ENCODE measurements at places on chromosomes 2 and 18.

GRCh38 chr2:42781181-42781580 is 11.2 kb downstream of the HAAO start:
- DNase-seq = no peak

DNA sequence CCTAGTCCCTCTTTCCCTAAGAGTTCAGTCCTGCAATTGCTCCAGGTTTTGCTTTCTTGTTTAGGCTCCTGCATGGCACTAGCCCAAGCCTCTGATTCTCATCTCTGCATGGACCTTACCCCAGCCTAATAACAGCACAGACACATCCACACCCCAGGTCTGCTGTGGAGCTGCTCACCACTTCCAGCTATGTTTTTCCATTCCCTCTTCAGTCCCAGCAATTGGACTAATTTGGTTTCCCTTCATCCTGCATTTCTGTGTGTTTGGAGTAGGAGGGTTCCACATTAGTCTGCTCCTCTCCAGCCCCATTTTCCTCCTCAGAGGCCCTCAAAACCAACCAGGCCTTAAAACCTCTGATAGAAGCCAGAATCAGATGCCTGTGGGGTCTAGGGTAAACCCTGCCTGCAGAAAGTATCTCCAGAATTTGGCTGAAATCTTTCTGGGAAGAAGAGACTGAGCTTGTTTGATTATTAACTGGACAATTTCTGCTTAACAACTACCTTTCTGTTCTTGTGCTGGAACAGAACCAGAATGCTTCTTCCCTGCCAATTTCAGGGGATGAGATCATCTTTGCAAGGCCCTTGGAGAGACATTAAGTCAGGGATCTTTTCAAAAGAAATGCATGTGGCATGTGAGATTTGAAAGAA is 95.9 kb downstream of the GFPT1 start:
- DNase-seq = no peak

DNA sequence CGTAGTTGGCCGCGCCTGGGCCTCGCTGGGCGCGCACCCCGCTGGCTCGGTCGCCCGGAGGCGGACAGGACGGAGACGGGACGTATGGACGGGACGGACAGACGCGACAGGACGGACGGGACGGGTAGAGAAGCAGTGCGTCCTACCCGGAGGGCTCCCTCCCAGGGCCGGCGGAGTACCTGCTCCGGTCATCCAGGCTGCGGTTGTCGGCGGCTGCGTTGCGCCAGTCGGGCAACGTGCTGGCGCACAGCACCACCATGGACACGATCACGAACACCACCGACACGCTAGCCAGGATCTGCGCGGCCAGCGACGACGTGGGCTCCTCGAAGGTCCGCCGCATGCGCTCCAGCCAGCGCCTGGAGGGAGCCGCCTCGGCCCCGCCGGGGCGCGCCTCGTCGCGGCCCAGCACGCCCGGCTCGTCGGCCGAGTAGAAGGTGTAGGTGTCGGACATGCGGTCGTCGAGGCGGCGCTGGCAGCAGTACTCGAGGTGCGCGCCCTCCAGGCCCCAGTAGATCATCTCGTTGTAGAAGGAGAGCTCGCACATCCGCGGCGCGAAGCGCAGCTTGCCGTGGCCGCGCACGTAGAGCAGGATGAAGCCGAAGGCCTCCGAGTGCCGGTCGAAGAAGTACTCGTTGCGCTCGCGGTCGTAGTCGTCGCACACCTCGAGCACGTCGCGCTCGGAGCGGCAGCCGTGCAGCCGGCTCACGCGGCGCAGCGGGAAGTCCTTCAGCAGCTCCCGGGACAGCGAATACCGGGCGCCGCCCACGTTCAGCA is 903 bp downstream of the KCNG3 start:
- no peak for DNase-seq

DNA sequence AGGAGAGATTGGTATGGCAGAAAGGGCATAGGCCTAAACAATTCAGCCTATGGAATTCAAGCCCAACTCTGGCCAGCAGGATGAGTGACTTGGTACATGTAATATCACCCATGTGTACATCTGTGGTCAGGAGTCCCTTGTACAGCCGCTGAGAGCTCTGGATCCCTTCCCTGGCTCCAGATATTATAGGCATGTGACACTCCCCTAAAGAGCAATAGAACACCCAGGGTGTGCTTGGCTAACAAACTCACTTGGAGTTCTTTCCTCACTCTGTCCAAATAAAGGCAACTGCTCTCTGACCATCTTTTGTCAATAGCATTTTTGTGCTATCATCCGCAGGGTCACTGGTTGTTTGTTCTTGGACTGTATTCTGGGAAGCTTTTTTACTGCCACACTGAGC is 197.4 kb upstream of the NCKAP5 start:
- DNase-seq = no peak

DNA sequence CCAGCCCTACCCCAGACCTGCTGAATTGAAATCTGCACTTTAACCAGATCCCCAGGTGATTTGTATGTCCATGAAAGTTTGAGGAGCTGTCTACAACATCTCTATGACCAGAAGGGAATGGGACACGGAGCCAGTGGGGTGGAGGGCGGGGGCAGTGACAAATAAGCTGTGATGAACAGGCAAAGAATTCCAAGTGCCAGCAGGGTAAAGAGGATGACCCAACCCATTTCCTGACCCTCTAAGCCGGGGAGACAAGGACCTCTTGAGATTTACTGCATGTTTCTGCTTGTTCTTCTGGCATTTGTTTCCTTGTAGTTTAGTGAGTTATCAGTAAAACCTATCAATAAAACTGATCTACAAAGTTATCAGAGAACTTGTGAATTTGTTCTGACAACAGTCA is 8.7 kb downstream of the TET3 start:
- no peak for DNase-seq

GRCh38 chr2:169796441-169796840 is 2.2 kb upstream of the SSB start:
- no peak for DNase-seq

DNA sequence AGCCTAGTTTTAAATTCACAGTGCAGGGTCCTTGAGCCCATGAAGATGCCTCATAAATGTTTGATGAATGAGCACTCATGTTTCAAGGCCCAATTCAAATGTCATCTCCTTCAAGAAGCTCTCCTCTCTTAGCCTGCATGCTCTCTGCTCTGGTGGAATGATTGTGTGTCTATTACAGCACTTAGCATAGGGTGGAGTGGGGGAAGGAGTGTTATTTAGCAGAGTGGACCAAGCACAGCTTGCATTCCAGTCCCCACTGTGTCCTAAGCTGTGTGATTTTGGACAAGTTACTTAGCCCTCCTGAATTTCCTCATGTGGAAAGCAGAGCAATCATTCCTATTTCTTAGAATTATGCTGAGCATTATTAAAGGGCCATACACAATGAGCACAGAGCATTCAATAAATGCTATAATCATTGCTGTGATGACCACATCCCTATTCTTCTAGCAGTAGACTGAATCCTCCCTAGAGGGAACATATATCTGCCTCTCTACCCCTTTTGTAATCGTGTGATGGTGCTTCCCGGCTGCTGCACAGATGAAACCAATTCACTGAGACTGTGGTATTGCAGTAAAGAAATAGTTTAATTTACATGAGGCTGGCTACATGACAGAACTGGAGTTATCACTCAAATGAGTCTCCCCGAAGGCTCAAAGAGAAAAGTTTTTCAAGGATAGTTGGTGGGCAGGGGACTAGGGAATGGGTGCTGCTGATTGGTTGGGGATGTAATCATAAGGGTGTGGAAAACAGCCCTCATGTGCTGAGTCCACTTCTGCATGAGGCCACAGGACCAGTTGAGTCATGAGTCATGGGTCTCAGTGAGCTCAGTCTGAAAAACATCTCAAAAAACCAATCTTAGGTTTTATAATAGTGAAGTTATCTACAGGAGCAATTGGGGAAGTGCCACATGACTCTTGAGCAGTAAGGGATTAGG is 173.4 kb upstream of the NDUFV2 start:
- DNase-seq = no peak

GRCh38 chr18:22523481-22523880 is 105.8 kb upstream of the CTAGE1 start:
- no peak for DNase-seq

GRCh38 chr18:11947214-11948191 is 33.8 kb upstream of the IMPA2 start:
- DNase-seq = peak; percentile 18

GRCh38 chr2:139721411-139721995 is 941.3 kb upstream of the NXPH2 start:
- no peak for DNase-seq

DNA sequence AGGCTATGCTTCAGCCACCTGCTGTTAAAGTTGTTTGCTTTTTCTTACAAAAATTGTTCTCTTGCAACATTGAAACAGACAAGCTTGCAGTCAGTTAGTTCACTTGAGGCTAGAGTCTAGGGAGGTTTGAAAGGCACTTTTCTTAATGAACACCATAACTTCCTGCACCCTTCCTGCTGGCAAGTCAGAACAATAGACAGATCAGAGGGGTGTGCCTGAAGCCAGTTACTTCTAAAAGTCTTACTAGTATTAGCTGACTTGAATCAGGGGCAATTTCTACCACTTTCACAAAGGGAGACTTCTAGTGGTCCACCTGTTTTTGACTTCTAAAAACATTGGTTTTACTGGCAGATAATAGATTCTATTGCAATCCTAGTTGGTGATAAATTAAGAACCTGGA is 367.4 kb upstream of the CDH20 start:
- no peak for DNase-seq

GRCh38 chr18:74715865-74716712 is 118.4 kb downstream of the ZNF407 start:
- no peak for DNase-seq

DNA sequence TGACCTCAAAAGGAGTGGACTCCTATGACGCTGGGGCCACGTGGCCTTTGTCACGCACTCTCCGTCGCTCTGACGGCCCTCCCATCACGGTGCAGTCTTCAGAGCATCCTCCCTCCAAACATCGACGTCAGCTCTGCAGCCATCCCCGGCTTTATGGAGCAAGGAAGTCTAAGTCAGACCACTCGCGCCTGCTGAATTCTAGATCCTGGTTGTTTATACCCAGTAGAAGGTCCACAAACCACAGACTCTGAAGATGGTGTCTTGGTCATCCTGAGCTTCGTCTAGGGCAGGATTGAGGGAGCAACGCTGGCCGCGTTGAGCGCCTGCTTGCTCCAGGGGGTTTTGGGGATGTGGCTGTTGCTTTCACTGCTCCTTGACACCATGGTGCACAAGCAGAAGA is 228.0 kb upstream of the SALL3 start:
- no peak for DNase-seq

DNA sequence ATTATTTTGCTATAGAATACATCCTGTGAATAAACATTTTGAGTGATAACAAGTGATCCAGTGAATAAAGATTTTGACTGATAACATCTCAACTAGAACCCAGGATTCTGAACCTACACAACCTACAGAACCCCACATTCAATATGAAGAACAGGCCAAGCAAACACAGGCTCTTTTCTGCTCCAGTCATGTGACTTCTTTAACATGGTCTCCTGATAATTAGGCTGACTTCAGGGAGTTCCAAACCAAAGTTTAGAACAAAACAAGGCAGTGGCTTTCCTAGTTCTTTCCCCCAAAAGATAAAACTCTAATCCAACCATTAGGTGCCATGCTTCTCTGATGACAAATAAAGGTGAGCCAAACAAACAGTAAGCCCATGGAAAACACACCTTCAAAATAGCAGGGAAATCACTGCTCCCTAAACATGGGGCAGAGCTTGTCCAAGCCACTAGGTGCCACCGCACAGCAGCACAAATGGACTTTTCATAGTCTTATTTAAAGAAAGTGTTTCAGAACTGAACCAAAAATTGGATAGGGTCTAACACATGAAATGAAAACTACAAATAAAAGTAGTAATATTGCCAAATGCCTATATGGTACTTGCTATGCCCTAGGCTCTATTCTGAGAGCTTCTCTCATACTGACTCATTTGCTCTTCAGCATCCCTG is 95.3 kb downstream of the EVA1A start:
- DNase-seq = no peak

- no peak for DNase-seq
These were observed 272 bp upstream of the FASTKD1 start for GRCh38 chr2:169573974-169574299.

Measured in T-helper 22 cell (primary cell).